ENCODE measurements at places on chromosomes 5 and 9.

GRCh38 chr9:38042626-38043357 lies 26.2 kb downstream of the SHB start:
- DNase-seq, result no peak

- DNase-seq, result no peak
Observed at GRCh38 chr5:151139015-151139414, 18.6 kb downstream of the ANXA6 start.

DNA sequence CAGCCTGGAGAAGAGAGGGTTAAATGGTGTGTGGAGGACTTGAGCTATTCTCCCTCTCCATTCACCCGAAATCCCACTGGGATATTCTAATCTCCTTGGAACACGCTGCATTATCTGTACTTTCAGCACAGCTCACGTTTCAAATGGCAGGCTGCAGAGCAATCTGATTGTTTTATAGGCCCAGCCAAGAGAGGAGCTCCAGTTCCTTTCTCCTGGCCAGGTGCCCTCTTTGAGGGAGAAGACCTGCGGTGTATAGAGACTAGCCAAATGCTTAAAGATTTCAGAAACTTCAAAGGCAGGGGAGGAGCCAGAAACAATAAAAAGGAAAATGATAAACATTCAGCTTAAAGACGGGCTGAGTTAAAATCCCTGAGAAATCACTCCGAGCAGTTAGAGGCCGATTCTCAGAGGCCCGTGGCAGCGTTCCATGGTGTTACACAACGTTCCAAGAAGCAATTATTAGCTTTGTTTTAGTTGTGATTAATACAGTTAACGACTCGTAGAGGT lies 564.0 kb upstream of the KLF4 start:
- DNase-seq, result no peak

GRCh38 chr5:76291305-76292077 lies 111.6 kb upstream of the IQGAP2 start:
- DNase-seq, result no peak

All from RPMI8226 (cell line).